ENCODE measurements at places on chromosomes 6 and 20.

DNA sequence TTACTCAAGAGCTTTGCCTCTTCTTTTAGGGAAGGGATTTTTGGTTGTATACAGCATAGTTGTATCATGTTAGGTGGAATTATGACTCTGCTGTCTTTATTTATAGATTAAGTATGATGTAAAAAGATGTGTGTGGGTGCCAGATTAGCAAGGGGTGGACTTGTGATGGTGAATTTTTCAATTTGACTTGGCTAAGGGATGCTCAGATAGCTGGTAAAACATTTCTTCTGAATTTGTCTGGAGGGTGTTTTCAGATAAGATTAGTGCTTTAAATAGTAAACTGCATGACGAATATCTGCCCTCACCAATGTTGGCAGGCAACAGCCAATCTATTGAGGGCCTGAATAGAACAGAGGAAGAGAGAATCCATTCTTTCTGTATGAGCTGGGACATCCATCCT, 173.3 kb upstream of the TNFAIP3 start:
- DNase-seq, result no peak

DNA sequence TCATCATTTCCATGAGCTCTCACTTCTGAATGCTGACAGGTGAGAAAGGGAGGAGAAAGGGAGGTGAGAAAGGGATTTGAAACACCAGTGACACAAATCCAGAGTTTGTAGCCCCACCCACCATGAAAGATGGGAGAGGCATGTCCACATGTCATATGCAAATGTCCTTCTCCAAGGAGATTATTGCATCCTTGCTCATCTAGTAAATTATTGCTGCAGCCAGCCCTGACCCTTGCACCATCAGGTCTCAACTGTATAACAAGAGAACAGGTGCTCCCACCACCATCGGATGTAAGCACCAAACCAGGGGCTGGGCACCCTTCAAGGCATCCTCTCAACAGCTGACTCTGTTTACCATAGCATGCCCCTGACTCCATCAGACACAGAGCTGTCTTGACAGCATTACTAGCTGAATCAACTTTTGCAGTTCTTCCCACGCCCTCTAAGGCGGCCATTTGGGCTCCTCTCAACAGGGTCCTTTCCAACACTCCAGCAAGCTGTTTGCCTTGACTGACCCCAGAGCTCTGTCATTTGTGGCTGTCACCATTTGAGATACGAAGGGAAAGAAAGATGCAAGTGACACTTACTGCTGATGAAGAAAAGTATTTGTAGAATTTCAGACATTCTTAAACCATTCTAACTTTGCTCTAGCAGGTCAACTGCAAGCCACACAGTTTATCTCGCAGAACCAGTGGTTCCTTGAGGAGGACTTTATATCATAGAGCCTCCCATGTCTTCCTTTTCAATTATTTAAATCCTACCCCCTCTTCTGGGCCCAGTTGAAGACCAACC, 14.2 kb downstream of the GFOD1 start:
- DNase-seq, result no peak

DNA sequence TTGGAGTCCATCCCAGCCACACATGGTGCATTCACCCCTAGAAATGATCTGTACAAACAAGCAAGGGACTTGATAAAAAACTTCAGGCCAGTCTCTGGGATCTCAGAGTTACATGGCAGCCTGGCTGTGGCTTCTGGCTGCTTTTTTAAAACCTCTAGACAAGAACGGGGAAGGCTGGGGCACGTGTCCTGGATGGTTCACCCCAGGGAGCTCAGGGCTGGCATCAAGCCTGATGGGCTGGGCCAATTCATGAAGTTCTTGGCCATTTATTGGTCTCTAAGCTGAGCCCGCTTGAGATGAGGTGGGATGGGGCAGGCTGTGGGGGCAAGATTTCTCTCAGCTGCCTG, 10.4 kb upstream of the ZFAND3 start:
- DNase-seq, result no peak

DNA sequence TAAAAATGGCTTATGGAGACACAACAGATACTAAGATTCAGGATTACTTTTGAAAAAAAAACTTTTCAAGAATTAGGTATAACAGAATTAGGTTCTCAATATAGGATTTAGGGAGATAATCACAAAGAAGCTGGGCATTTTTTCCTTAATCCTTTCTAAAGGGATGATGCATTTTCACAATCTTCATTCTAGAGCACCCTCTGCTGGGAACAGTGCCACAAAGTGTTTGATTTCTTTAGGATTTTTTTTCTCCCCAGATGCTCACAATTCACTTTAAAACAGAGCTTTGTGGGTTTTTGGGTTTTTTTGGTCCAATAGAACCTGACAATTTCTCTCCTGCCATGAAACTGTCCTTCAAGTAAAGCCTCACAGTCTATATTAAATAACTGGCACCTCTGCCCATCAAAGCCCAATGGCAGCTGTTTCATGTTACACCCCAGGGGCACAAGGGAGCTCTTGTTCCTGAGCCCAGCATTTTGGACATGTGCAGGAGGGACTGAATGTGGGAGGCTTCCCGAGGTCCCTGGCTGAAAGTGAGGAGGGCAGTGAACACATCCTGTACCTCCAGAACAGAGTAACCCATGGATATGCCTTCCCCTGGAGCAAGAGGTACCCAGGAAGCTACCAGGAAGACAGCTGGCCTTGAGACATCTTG, 39.7 kb downstream of the PREP start:
- DNase-seq, result no peak

DNA sequence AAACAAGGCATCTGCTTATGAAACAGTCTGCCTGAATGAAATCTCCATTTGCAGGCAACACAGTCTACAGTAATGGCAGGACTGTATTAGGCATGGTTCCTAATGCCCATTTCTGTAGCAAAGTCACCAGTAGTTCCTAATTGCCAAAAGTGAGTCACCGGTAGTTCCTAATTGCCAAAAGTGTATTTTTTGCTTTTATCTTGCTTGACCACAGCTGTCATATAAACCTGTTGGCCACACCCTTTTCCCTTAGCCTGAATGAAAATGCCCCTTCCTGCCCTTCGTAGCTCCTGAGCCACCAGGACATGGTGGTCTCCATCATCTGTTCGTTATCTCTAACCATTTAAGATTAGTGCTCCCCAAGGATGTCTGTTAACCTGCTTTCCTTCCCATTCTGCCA, 34.5 kb downstream of the MTHFD1L start:
- DNase-seq, result no peak

DNA sequence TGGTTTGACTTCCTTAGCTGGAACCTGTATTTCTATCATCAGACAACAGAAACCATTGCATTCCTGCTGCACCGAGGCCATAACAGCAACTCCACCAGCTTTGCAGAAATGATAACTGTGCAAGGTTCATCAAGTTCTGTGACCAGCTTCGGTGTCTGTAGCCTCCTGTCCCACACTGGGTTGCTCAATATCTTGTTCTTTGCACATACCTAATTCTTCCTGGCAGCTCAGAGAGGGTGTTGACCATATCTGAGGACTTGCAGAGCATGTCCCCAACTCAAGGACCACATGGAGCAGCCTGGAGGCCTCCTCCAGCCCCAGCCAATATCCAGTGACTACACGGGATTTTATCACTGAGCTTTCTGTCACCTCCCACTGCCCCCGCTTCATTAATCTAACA, 59.3 kb upstream of the SCAF8 start:
- DNase-seq, result no peak

- no peak for DNase-seq
Observed at GRCh38 chr6:52512199-52512598, 64.7 kb downstream of the TRAM2 start.

DNA sequence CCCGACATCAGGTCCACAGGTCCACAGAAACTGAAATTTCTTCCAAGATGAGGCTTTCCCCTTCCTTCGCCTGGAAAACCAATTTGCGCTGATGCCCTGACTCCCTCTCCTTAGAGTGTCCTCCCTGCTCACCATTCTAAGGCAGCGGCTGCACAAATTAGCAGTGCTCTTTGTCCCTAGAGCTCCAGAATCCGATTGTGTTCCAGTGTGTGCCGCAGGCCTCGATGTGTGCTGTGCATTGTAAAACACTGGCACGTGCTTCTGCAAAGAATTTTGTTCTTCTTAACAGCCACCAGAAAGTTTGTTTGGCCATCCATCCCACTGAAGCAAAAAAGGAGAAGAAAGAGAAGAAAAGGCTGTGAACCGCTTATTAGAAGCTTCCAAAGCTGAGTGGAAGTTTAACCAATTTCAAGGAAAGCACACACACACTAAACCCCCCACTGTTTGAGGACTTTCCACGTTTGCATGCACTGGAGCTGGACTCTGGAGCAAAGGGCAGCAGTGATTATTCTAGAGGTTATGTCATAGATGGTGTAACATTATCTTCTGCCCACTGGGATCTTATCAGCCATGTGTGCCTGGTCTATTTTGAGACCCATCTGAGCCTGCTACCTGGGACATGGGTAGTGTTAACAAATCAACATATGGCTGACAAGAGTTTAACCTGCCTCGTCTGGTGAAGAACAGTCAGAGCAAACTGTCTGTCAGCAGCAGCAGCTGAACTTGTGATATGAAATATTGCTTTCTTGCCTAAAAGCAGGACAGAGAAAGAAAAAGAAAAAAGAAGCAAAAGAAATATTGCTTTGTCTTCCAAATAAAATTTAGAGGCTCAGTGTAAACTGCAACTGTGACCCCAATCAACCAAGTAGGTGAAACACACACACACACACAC, 64.9 kb upstream of the RREB1 start:
- DNase-seq, result no peak

DNA sequence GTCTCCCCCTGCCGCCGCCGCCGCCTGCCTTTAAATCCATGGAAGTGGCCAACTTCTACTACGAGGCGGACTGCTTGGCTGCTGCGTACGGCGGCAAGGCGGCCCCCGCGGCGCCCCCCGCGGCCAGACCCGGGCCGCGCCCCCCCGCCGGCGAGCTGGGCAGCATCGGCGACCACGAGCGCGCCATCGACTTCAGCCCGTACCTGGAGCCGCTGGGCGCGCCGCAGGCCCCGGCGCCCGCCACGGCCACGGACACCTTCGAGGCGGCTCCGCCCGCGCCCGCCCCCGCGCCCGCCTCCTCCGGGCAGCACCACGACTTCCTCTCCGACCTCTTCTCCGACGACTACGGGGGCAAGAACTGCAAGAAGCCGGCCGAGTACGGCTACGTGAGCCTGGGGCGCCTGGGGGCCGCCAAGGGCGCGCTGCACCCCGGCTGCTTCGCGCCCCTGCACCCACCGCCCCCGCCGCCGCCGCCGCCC, 474 bp downstream of the CEBPB start:
- peak; percentile 40 for DNase-seq

Data from stimulated activated CD4-positive, alpha-beta T cell treated with anti-CD3 and anti-CD28 coated beads, Interleukin-15, amount 100 ng/mL, for 1 hour (primary cell).